Panc1 (cell line): ENCODE measurements at places on chromosomes 11 and 22.

- DNase-seq = no peak
Measured at GRCh38 chr11:83717537-83717936, 431.4 kb upstream of the CCDC90B start.

DNA sequence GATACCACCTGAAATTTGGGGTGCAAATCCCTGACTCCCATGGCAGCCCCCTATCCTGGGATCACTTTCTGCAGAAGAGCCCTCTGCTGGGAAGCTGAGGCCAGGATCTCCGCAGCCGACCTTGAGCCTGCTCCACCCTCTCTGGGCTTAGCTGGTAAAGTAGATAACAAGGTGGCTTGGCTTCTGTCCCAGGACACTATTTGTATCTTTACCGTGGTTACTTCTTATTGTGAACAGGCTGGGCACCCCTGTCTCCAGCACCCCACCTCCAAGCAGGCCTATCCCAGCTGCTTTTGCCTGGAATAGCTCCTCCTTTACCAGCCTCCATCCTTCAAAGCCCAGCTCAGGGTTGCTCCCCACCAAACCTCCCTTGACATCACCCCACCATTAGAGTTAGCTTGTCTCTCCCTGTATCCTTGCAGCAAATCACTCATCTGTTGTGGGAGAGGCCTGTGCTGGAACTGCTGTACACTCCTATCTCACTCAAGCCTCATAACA is 35.2 kb upstream of the P2RY2 start:
- no peak for DNase-seq

- no peak for DNase-seq
Measured at GRCh38 chr11:19055905-19056304, 4.6 kb downstream of the MRGPRX2 start.

- no peak for DNase-seq
Measured at GRCh38 chr11:39443424-39444022, 2015.9 kb downstream of the LRRC4C start.

DNA sequence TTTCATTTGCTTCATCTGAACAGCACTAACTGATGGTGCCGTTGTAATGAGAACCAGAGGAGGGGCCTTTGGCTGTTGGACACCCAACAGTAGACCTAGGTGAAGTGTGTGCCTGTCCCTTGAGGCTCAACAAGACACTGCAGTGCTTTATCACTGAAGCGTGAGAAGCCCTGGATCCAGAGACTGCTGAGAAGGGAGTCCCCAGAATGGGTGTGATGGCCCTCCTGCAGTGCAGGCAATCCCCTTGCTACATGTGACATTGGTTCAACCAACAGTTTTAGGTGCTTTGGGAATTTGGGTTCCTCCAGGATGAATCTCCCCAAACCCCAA is 125.6 kb downstream of the BRD1 start:
- no peak for DNase-seq

DNA sequence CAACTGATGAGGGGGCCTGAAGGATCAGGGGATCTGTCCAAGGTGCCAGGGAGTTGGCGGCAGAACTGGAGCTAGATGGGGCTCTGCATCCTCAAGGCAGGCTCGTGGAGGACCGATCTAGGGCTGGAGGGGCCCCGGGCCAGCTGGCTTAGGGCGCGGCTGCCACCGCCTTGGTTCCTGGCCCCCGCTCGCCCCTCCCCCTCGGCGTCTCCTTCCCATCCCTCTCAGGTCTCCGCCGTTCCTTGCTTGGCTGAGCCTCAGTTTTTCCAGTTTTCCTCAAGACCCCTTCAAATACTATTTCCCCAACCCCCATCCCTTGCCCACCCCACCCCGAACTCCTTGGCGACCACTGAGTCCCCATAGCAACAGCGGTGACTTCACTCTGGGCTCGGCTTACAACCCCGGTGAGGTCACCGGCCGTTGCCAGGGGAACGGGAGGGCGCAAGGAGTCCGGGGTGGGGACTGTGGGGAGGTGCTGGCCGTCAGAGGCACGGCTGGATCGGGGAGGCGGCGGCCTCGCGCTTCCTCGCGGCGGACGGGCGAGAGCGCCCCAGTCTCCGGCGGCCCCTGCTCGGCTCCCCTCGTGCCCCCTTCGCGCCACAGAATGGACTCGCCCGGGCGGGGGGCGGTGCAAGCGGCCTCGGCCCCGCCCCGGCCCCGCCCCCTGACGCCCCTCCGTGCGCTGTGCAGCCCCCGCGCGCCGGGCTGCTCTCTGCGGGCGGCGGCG is 7.5 kb downstream of the FREY1 start:
- peak; percentile 17 for DNase-seq

GRCh38 chr22:24422102-24422665 is 5.2 kb upstream of the ADORA2A start:
- no peak for DNase-seq

- no peak for DNase-seq
Measured at GRCh38 chr11:119091966-119092879, 7.5 kb downstream of the HMBS start.

GRCh38 chr11:33606762-33607161 is 93.9 kb downstream of the C11orf91 start:
- no peak for DNase-seq

DNA sequence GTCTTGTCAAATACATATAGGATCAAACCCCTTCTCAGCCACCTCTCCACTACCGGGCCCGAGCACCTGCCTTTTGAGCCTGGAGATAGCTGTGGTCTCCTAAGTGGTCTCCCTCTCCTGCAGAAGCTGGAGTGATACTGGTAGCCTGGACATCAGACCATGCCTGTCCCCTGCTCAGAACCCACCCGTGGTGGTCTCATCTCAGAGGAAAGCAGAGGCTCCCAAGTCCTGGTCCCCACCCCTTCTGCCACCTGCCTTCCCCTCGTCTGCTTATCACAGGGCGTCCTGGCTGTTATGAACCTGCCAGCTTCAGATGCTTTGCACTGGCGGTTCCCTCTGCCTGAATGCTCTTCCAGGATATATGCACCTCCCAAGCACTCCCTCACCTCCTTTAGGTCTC is 50.5 kb upstream of the EIF3D start:
- no peak for DNase-seq

DNA sequence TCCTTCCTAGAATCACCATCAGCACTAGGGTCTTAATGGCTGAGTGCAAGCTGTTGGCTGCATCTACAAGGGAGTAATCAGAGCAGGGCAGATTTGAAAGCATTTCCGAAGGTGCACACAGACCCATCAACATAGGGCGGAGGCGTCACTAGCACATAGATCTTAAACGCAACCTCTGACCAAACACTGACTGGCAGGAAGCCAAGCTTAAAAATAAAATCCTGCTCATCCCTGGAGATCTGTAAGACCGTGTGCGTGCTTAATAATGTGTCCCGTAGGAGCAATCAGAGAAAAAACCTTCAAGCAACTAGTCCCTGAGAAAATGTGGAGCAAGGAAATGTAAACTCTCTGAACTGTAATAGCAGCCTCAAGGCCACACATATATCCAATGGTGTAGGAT is 470.5 kb downstream of the ETS1 start:
- DNase-seq = no peak

GRCh38 chr11:25039165-25039564 is 542.3 kb downstream of the LUZP2 start:
- DNase-seq = no peak

- DNase-seq = no peak
Measured at GRCh38 chr22:40612291-40612751, 24.2 kb downstream of the MRTFA start.

DNA sequence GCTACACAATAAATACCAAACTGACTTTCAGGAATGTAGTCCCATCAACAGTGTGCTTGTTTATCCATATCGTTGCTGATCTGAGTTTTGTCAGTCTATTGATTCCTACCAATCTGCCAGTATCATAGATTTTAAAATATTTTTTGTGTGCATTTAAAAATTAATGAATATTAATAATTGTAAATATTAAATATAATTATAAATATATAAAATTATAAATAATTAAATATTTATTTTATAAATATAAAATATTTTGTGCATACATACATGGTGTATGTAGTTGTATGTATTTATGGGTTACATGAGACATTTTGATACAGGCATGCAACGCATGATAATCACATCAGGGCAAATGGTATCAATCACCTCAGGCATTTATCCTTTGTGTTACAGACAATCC is 53.6 kb downstream of the CUL5 start:
- DNase-seq = no peak

- no peak for DNase-seq
Measured at GRCh38 chr22:38087855-38088254, 3.9 kb upstream of the SLC16A8 start.

- no peak for DNase-seq
Measured at GRCh38 chr11:62556875-62557631, 10.4 kb upstream of the AHNAK start.

GRCh38 chr11:63838150-63838677 is 696 bp upstream of the MARK2 start:
- DNase-seq = no peak

- DNase-seq = no peak
Measured at GRCh38 chr11:86588566-86589090, 83.8 kb downstream of the ME3 start.

GRCh38 chr11:70167723-70168404 is 35.2 kb upstream of the FADD start:
- DNase-seq = no peak

DNA sequence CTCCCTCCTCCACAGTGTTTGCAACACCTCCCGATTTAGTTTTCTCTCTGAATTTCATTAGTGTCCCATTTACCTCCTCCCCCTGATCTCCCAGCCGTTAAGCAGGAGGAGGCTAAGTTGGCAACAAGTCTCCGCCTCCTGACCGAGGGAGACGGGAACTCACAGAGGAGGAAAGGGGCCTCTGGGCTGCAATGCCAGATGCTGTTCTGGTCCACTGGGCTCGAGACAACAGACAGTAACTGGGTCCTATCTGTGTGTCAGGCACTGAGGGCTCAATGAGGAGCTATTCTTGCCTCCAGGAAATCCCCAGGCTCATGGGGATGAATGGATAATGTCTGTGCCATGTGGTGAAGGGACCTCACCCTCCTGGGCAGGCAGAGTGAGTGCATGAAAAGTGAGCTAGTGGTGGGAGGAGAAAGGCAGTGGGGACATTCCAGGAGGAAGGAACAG is 228.1 kb downstream of the TENM4 start:
- DNase-seq = no peak

- no peak for DNase-seq
Measured at GRCh38 chr11:95108671-95109551, 19.3 kb downstream of the ENDOD1 start.

DNA sequence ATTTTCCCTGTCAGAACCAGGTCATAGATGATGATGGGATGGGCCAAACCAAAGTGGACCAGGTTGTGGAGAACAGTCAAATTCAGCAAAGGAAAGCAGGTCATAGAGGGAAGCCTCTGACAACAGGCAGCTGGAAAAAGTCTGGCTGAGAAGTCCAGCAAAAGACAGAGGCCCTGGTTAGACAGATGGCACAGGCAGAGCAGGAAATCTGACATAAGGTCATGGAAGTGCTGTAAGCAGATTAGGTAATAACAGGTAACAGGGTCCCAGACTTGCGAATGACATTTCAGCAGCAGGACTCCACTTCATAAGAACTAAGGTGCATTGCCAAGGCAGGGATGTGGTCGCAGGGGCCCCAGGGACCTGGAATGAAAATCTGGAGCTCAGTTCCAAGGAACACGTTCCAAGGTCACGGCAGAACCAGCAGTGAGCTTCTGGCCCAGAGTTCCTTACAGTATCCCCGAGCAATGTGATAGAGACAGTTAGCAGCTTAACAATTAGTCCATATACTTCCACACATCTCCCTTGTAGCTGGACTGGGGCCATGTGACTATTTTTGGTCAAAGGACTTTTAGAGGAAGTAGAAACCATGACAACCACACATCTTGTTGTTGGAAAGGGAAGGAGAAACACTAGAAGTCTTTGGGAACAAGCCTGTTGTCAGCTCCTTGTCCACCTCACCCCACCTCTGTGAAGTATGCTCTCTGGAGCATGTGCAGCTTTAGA is 75.4 kb downstream of the ME3 start:
- DNase-seq = no peak

GRCh38 chr11:64728757-64729365 is 5.9 kb upstream of the NRXN2 start:
- no peak for DNase-seq

- no peak for DNase-seq
Measured at GRCh38 chr11:86152006-86152862, 83.3 kb upstream of the PICALM start.

- DNase-seq = no peak
Measured at GRCh38 chr22:36818010-36818642, 1.3 kb upstream of the PVALB start.

DNA sequence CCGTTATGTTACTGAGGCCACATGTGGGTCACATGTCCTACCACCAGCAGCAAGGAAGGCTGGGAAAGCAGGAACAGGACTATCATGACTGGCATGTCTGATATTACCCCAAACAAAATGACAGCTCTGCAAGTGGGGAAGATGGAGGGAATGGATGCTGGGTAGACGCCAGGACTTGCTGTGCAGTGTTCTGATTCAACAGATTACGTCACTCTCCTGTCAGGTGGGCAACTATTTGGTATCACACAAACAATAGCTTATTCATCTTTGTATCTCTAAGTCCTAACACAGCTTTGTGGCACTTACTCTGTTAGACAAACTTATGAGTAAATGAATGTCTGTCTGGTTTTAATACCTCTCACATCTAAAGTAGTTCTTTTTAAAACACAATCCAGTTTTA is 105.2 kb downstream of the SPON1 start:
- DNase-seq = no peak

DNA sequence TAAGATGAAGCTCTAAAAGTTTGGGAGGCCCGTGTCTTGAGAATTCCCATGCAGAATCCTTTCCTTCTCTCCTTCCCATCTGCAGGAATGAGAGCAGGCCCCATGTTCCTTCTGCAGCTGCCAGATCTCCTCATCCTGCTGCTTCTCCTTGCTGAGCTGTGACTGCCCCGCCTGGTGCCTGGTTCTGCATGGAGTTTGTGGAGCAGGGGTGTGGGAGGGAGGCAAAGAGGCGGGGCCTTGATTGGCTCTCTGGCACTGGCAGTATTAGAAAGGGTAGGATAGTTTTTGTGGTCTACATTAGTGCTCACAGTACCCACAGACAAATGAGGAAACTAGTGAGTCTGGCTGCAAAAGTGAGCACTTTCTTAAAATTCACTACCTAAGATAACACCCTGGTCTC is 91.1 kb upstream of the CLPB start:
- DNase-seq = no peak

GRCh38 chr11:105164208-105164607 is 24.6 kb upstream of the CARD18 start:
- DNase-seq = no peak

GRCh38 chr11:70066628-70067027 is 11.5 kb upstream of the ANO1 start:
- no peak for DNase-seq

- DNase-seq = no peak
Measured at GRCh38 chr22:22927888-22928665, 40.5 kb downstream of the IGLL5 start.

GRCh38 chr22:38230108-38230825 is 28.5 kb downstream of the MAFF start:
- no peak for DNase-seq
